ENCODE measurements at places on chromosomes 11 and 22.

DNA sequence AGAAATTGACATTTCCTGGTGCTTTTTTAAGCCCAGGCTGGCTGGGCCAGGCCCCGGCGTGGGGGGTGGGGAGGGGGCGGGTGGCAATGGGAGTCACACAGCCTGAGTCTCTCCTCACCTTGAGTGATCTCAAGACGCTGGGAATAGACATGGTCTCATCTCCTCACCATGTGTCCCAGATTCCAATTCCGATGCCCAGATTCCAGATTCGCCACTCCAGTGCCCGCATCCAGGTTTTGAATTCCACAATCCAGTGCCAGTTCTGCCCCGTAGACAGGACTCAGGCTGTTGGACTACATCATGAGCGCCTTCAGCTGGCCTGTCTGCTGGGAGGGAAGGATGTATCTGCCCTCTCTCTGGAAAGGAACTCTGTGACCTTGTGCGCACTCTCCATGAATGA is 19.1 kb downstream of the KCNC1 start:
- no peak for DNase-seq

- DNase-seq = no peak
These were observed 129.2 kb downstream of the CTTN start for GRCh38 chr11:70527429-70528045.

- DNase-seq = no peak
These were observed 21.5 kb downstream of the MTCH2 start for GRCh38 chr11:47620836-47621378.

DNA sequence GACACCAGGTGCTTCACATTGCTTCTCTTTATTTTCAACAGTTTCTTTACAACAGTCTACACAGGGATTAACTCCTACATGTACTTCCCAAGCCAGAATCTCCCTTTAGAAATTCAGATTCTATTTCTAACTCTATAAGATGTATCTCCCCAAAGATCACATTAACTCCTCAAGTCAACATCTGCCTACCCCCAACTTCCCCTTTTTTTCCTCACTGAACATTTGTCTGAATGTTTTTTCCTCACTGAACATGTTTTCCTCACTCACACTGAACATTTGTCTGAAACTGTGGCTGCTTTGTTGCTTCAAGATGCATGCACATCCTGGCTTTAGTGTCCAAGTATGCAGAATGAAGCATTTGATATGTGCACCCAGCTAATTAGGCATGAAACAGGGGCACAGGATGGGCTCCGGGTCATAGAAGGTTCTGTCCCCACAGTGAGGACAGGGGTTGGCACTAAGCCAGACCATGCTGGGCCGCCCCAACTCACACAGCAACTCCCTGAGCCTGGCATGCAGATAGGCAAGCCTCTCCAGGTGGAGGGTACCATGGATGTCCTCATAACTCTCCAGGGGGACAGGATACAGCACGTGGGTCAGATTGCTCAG is 11.3 kb downstream of the PRAME start:
- DNase-seq = no peak

- no peak for DNase-seq
These were observed 64.4 kb upstream of the FGF3 start for GRCh38 chr11:69883292-69884255.

DNA sequence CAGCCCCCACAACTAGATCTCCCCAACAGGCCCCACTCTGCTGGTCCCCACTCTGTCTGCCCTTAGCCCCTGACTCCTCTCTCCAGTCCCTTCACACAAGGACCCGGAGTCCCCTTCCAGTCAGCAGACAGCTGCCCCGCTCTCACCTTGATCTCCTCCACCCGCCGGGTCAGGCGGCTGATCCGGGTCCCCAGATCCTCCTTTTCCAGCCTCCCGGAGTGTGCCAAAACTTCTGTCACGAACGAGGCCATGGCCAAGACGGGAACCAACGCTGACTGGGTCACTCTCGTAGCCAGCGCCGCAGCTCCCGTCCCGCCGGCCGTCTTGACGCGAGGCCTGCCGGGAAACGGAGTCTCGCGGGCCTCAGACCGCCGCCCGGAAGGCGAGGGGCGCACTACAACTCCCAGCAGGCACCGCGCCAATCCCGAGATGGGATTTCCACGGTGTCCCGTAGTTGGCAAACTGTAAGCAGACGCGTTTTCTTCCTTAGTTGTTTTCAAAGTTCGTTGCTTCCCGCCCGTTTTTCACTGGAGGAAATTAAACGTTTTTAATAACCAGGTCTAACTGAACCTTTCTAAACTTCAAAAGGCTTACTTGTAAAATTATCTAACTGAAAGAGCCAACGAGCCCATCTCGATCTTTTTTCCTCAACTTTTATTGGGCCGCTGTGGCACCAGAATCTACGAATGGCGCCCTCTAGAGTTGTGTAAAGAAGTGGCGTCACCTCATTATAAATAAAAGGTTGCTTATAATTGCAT is at the start of gene ZW10:
Gene ZW10, minus strand, starts transcription at position 277 of the 758 bp plus-strand sequence. Its CDS starts 26 bp downstream, at position 251.
- peak; percentile 98 for DNase-seq

GRCh38 chr22:39233710-39234471 is 10.9 kb downstream of the PDGFB start:
- DNase-seq = no peak

GRCh38 chr11:115886422-115886733 is 382.2 kb upstream of the CADM1 start:
- DNase-seq = no peak

DNA sequence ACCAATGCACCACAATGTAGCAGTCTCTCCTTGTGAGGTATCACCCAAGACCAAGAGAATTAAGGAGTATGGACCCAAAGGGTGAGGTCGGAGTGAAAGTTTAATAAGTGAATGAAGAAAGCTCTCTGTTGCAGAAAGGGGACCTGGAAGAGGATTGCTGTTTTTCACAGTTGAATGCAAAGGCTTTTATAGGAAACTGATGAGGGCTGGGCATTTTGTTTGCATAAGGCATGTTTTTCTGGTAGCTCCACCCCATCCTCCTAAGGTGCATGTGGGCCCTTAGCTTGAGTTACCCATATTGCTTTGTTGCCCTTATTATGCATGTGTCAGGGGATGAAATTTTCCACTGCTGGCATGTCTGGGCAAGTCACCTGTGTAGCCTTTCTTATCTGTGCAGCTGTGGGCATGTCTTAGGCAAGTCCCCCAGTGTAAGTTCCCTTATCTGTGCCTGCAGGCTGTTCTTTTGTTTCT is 64.7 kb downstream of the BDNF start:
- no peak for DNase-seq

DNA sequence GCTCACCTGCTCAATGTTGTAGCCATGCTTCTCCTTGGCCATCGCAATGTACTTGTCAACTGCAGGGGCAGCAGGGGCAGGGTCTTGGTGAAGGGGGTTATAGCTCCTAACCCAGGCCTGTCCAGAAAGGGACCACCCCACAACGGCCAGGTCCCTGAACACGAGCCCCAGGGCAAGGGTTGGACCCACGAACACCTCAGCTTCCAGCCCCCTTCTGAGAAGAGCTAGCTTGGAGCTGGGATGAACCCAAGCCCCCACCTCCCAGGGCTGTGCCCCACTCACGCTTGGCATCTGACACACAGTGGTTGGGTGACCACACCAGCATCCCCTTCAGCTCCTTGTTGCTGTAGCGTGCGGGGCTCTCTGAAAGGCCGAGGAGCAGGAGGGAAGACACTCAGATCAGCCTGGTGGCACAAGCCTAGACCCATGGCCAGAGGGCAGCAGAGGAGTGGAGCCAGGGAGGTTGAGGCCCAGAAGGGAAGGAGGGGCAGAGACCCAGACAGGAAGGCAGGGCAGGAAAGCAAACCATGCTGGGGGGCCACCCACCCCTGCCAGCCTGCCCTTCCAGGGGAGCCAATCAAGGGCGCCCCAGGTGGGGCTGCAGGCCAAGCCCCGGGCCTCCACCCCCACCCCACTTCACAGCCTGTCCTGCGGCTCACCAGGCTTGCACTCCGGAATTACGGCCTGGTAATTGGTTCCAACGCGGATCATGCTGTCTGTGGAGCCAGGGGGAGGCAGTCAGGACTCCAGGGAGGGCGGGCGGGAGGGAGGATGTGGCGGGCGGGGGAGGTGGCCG is 1.9 kb downstream of the RCOR2 start:
- peak; percentile 31 for DNase-seq

GRCh38 chr11:75525433-75526191 is at the start of gene GDPD5:
TSS of gene GDPD5 (minus strand) at chr11:75525941. CDS start at chr11:75477735, 48,206 bp downstream.
- DNase-seq = peak; percentile 85

DNA sequence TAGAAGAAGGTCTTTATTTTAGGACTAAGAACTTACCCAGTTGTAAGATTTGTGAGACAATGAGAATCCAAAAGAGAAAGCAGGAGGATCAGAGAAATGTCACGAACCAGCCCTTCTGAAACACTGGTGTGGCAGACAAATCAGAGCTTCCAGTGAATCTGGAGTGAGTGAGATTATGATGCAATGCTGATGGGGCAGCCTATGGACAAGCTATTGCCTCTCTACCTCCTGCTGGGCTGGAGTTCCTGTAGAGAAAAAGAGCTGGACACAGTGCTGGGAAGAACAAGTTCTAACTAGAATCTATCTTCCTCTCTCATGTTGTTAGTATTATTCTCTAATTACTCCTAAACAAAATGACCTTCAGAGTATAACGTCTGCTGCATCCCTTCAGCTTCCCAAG is 12.0 kb upstream of the ANO3 start:
- peak; percentile 70 for DNase-seq

- DNase-seq = no peak
These were observed 1.1 kb downstream of the ST13 start for GRCh38 chr22:40855071-40855978.

DNA sequence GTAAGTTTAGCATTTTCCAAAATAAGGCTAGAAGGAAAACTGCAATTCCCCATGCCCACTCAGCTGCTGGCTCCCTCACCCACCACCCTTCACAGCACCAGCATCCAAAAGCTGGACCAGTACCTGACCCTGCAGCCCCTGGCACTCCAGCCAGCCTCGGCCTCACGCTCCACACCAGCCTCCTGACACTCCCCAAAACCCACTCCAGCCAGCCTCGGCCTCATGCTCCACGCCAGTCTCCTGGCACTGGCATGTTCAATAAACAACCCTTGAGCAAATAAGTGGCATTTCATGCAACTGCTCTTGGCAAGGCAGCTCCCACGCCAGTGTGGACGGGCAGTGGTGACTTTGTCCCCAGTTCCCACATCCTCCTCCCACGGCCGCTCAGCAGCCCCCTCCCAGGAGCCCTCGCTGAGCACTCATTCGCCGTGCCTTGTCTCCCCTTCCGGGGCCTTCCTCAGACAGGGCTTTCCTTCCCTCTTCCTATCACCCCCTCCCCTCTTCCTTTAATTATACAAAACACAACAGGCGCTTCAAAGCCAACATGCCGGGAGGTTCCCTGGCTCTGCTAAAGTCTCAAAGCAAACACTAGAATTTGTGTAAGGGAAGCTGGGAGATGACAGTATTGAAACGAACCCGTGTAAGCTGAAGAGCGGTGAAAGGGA is 6.8 kb downstream of the TOLLIP start:
- DNase-seq = no peak

- DNase-seq = no peak
These were observed 282.8 kb downstream of the MN1 start for GRCh38 chr22:27518531-27519340.

- no peak for DNase-seq
These were observed 31.8 kb downstream of the SAA4 start for GRCh38 chr11:18204771-18205170.

DNA sequence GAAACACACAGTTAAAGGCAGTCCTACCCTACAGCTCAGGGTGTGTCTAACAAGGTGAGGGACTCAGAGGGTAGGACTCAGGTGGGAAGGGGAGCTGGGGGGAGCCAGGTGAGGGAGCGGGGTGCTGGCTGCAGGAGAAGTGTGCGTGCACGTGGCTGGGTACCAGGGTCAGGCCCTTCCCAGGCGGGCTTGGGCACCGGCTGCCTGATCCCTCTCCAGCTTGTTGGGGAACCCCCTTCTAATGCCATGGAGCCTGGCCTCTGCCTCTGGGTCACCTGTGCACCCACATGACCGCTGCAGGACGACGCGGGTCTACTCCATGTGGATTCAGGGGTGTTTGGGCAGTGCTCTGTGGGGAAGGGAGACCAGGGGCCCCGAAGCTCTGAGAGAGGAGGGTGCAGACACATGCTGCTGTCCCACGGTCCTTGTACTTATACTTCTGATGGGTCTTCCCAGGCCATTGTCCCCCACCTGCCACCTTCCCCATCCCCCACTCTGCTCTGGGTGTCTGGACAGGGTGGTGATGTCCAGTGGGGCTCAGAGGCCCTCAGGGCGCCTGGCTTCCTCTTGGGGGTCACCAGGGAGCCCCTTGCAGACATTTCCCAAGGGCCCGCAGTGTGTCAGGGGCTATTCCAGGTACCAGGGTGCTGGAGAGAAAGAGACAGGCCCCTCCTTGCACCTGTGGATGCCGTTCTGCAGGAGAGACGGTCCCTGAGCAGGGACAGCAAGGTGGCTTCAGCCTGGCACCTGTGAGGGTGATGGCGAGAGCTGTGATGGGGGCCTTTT is 10.4 kb upstream of the MRGPRD start:
- DNase-seq = no peak

DNA sequence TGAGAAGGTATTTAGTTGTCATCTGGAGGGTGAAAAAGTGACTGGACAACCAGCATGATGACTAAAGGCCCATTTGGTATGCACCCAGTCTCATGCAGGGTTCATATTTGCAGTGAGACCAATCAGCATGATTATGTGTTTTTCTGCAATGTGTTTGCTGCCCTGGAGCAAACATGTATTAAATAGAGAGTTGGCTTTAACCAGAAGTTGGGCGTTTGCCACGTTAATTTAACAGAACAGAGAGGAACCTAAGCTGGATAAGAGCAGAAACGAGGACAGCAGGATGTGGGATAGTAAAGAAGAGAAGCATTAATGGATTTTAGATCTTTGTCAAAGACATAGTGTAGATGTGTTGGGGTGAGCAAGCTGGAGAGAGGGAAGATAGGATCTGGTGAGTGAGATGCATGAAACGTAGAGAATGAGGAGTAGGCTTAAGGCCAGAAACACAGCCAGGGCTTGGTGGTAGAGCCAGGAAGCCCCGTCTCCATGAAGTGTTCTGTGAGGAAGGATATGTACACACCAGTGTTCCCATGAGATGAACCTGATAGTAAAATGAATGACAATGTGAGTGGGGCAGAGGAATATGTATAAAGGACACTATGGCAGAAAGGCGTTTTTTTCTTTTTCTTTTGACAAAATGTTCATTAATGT is 164.0 kb upstream of the PDGFD start:
- DNase-seq = no peak

DNA sequence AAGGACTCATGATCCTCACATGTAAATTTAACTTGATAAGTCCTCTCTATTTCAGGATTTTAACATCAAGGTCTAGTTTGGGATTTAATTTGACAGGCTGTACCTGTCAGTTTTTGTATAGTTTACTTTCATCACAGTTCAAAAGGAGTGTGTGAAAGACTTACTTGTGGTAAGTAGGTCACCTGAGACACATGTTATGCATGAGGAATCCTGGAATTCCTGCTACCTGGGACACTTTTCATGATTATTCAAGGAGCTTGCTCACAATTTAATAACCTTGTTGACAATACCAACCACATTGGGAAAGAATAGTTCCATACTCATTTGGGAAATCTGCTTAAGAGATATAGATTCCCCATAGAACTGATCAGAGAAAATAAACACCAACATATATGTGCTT is 15.8 kb upstream of the SLC36A4 start:
- DNase-seq = no peak

GRCh38 chr11:122367809-122368231 is 251.8 kb upstream of the BLID start:
- peak; percentile 35 for DNase-seq

All from fibroblast of skin of scalp (primary cell).